ENCODE measurements at places on chromosomes 12 and 14.

- no peak for DNase-seq
Observed at GRCh38 chr12:5520037-5520436, 88.1 kb downstream of the NTF3 start.

DNA sequence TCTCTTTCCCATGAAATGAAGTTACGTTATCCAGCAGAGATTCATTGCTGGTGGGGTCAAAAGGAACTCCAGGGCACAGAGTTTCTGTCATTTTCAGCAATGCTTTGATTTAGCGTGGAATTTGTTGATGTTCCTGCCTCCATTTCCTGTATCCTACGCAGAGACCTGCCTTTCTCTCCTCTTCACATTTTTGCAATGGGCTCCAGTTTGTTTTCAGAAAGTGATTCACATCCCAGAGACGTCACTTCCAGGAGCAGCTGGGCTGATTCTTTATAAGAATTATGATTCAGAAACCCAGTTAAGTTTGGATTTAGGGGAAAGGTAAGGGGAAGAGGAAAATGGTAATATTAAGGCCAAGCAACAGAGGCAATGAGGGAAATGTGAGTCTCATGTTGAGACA, 11.6 kb downstream of the RNASE10 start:
- DNase-seq, result no peak

GRCh38 chr14:62847168-62847567, 198.1 kb downstream of the KCNH5 start:
- DNase-seq, result no peak

GRCh38 chr12:84172823-84173424, 739.7 kb downstream of the SLC6A15 start:
- no peak for DNase-seq

- no peak for DNase-seq
Observed at GRCh38 chr12:65867394-65867793, 43.1 kb downstream of the HMGA2 start.
